Esophagus squamous epithelium (tissue), 5 donors: ENCODE measurements at places on chromosomes 3 and 15.

DNA sequence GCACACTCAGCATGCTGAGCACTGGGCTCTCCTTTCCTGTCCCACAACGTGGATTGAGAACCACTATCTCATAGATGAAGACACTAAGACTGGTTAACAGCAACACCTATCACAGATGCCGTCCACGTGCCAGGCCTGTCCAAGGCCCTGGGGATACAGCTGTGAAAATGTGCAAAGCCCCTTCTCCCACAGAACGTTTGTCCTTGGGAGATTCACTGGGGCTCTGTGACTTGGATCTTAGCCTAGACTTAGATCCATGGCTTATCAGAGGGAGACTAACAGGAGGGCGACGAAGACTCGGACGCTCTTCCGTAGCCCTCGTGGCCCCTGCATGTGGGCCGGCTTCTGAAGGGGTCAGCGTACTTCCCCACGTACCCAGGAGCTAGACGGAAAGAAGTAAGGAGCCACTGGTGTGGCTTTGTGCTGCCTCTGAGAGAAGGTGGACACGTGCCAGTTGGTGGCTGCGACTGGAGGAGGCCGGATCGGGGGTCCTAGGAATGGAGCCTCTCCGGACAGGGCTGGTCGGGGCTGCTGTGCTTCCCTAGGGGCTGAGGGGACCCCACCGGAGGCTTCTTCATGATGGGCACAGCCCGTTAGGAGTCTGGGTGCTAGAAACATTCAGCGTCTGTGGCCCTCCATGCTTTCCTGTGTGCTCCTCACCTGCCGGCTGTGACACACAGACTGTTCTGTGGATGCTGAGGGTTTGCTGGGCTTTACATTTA, 964 bp downstream of the NRROS start:
- DNase-seq: no peak

GRCh38 chr3:72092778-72093177, 307.8 kb upstream of the PROK2 start:
- no peak for DNase-seq

DNA sequence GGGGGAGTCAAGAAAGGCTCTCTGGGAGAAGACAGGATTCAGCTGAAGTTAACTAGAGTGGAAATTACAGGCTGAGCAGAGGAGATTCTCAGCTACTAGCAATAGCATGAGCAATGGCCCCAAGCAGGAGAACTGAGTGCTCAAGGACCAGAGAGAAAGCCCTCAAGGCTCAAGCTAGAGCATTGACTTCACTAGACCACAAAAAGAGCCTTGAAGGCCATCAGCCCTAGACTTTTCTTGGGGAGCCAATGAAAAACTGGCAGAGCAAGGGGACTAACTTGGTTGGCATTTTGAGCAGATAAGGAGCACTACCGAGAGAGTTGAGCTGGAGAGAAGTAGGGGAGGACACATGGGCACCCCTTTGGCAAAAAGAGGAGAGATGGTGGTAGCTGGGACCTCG, 277.6 kb downstream of the FEZF2 start:
- DNase-seq: no peak

- no peak for DNase-seq
Measured at GRCh38 chr15:60126200-60126599, 122.1 kb downstream of the FOXB1 start.

- DNase-seq: no peak
Measured at GRCh38 chr3:71414189-71414927, 169.2 kb downstream of the FOXP1 start.

GRCh38 chr3:34237946-34238345, 439.5 kb downstream of the PDCD6IP start:
- no peak for DNase-seq

DNA sequence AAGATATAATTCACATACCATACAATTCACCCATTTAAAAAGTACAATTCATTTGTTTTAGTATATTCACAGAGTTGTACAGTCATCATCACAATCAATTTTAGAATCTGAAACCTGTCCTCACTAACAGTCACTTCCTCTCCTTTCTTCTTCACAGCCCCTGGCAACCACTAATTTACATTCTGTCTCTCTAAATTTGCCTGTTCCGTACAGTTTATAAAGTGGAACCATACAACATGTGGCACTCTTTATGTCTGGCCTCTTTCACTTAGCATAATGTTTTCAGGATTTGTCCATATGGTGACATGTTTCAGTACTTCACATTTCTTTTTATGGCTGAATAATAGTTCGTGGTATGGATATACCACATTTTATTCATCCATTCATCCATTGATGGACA, 22.7 kb downstream of the ERICH6 start:
- DNase-seq: no peak

GRCh38 chr3:187136936-187137335, 2.4 kb downstream of the RPL39L start:
- DNase-seq: no peak

DNA sequence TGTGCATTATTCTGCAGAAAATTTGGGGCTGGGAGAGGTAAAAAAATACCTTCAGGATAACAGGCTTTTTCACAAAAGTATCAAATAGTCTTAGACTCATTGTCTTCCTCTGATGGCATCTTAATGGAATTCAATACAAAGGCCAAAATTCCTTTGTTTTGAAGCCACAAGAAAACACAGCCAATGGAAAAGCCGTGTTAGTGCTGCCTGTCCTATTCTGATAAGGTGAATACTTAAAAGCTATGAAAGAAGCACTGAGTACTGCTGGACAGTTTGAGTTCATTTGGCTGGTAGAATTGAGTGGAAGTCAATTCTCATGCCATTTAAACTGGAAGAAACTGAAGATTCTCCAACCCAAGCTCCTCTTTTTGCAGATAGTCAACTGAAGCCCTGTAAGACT, 395.3 kb upstream of the TPRG1 start:
- DNase-seq: no peak

GRCh38 chr3:17182166-17182565, 297.4 kb downstream of the PLCL2 start:
- DNase-seq: no peak

DNA sequence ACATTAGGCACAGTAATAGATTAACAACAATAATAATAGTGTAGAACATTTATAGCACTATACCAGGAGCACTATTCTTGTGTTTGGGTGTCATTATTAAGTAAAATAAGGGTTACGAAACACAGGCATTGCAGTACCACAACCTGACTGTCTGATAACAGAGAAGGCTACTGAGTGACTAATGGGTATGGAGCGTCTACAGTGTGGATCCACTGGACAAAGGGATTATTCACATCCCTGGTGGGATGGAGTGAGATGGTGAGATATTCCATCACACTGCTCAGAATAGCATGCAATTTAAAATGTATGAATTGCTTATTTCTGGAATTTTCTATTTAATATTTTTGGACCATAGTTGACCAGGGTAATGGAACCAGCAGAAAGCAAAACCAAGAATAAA, 18.2 kb downstream of the MINDY4B start:
- no peak for DNase-seq

DNA sequence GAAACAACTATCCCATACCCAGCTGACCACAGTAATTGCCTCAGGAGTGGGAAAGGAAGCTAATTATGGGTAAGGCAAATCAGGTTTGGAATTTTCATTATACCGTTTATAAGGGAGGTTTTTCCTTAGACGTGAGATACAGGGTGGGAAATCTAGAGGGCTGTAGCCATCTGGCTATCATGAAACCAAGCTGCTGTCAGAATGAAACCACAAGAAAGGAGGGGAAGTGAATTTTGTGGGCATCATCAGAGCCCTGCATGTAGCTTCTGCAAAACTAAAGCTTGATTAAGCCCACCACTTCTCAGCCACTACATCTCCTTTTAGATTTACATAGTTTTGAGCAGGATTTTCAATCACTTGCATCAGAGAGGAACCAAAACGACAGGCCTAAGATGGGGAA, 893.5 kb downstream of the TUSC7 start:
- DNase-seq: no peak

DNA sequence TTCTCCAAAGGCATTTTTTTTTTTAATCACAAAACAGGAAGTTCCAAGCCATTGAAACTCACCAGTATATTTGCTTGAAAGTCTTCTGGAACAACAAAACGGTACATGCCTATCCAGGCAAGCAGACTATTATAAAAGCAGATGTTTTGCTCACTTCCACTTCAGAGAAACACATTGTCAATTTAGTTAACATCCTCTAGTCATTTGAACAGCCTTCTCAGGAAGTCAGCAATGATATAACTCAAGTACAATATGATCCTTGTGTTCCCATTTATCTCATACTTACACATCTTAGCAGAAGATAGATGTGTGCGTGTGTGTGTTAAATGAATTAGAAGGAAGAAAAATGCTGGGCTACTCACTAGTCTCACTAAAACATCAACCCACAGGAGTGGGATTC, 30.4 kb downstream of the MECOM start:
- DNase-seq: no peak

DNA sequence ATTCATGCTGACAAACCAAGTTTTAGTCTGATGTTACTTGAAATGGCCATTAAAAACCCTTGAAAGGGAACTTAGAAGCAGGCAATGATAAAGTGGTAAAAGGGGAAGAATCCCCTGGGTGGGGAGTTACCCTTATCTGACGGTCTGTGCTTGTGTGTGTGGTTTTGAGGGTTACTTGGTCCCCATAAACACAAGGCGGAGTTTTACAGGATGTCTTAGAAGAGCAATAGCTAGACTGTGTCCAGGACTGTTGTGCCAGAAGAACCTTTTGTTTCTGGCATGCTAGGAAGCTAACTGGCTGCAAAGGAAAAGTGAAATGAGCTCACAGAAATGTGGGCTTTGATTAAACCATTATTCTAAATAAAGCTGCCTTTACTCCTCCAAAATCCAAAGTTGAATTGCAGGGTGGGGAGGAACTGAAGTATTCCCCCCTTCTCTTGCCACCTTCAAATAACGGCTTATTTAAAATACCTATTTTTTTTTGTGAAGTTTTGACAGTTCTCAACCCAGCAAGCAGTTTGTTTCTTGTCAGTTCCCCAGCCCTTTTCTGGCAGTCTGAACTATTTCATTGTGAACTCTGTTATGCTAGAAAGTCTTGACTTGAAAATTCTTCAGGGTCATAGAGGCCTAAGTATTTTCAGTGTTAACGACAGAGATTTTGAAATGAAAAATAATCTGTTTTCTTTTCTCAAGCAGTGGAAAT, 443.5 kb downstream of the OTOL1 start:
- DNase-seq: no peak
